ENCODE measurements at places on chromosomes 2 and 18.

- DNase-seq = no peak
Measured at GRCh38 chr2:239679755-239680154, 278.9 kb upstream of the HDAC4 start.

DNA sequence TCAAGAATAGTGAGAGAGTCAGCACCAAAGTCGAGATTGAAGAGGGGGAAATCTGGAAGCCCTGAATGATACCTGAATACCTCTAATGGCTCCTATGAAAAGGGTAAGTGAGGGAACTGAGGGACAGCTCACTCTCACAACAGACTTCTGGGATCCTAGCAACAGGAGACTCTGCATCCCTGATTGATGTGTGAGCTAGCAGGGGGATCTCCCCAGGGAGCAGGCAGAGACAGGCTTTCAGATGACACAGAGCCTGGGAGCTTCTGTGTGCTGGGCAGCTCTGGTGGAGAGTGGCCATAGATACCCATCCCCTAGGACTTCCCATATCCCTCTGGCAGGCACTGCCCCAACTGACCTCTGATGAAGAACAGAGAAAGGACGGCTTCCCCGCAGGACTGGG, 206.2 kb downstream of the EXOC6B start:
- DNase-seq = no peak

- no peak for DNase-seq
Measured at GRCh38 chr2:179857236-179857635, 4.2 kb downstream of the ZNF385B start.

DNA sequence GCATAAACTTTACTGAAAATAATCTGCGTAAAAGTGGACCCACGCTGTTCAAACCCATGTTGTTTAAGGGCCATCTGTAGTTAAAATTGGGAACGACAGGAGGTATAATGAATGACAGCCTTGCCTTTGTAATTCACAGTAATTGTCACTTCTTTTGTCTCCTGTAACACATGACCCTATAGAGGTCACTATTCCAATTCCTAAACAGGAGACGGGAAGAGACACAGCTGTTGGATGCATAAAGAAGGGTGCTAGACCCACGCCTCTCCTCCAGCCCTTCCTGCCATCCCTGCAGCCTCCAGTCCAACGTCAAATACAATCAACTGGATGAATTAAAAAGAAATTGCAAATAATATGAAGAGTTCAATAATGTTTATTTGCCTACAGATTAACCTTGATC, 63.1 kb upstream of the NFATC1 start:
- no peak for DNase-seq

GRCh38 chr2:215022910-215023309, 115.5 kb downstream of the ABCA12 start:
- no peak for DNase-seq

DNA sequence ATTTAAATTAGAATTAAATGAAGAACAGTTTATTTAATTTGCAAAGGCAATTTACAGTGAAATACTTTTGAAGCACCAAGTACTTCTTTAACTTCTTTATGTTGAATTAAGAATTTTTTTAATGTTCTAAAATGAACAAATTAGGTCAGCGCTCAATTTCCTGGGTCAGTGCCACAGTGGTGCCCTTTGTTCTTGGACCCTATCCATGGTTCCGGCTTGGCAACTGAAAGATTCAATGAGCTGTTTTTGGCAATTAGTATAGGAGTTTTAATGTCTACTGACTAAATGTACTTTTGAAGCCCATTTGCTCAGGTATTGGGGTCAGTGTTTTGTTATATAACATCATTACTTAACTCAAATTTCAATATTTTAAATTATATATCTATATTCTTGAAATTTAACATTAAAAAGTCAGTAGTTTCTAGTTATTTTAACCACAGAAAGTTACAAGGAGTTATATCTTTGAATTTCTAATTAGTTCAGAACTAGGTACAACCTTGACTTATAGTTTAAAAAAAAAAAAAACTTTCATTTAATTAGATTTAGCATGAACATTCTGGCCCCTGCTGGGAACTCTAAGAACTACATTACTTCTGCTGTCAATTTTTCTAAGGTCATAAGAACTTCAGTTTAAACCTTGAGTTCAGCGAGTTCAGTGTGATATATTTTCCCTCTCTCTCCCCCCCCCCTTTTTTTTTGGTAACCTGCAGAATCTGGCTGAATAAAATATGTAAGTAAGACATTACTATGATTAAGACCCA, 7.6 kb upstream of the MSTN start:
- peak; percentile 12 for DNase-seq

DNA sequence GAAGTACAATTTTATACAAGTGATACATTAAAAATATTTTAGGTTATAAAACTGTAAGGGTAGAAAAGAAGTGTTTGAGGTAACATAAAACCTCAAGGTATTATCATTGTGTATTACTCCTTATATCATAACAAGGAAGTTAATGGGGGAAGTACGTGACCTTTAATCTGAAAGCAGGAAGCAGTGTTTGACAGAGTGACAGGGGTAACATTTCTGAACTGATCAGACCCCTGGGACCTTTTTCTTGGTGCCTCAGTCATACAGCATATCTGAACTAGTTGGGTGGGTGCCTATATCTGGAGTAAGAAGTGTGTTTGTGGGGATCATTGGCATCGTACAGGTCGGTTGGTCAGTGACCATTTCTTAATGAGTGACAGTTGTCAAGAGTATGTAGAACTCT, 43.0 kb downstream of the MALT1 start:
- no peak for DNase-seq

- DNase-seq = no peak
Measured at GRCh38 chr18:987325-988186, 82.9 kb downstream of the ADCYAP1 start.

DNA sequence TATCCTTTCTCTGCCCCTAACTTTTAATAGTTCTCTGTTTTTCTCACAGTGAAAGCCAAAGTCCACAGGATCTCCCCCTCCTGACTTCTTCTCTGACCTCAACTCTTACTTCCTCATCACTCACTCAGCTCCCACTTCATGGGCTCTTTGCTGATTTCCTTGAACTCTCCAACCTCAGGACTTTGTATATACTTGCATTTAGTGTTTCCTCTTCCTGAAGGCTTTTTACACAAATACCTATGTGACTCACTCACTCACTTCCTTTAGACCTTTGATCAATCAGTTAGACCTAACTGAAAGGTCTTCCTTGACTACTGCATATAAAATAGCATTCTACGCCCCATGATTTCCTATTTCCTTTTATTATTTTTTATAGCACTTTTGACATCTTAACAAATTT, 233.1 kb upstream of the MEX3C start:
- no peak for DNase-seq

Measured in CMK (cell line).